HCT116 (cell line): ENCODE measurements at places on chromosomes 5 and 9. TPM values are rescaled to one million over a fixed set of nuclear protein-coding genes. Genes with fewer than 3 reads are reported as not detected.

The CCNG1 gene
- total RNA-seq = 176 TPM

The ASPN gene
- total RNA-seq = not detected

The OR2K2 gene
- total RNA-seq = not detected

The SEMA4D gene
- 32.0 TPM for total RNA-seq

The NUDT12 gene
- total RNA-seq = 15.8 TPM

The PLPP6 gene
- total RNA-seq = 5.0 TPM

The PTPRD gene
- 0.02 TPM for total RNA-seq

The HK3 gene
- 0.30 TPM for total RNA-seq

The SLCO4C1 gene
- 0.12 TPM for total RNA-seq

The TRPM6 gene
- 0.44 TPM for total RNA-seq

The CMYA5 gene
- 0.22 TPM for total RNA-seq

The C9orf153 gene
- not detected for total RNA-seq

- no peak for DNase-seq
Observed at GRCh38 chr5:138460032-138460693, 5.1 kb upstream of the EGR1 start.

DNA sequence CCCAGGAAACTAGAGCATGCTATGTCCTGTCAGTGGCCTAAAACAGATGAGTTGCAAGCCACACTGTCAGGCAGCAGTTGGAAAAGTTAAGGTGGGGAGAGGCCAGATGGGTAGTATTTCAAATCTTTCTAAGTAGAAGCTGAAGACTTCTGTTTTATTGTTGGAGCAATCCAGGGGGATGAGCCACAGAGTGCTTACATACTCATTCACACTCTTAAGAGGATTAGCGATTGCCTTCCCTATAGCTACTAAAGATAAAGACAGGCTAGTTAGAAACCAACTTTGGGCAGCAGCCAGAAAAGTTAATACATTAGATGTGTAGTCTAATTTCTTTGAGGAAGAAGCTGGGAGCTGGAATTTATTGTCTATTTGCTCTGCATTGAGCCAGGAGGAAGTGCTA is 61.7 kb upstream of the ELAVL2 start:
- DNase-seq = no peak

GRCh38 chr9:133571391-133571890 is 36.9 kb downstream of the ADAMTSL2 start:
- no peak for DNase-seq

DNA sequence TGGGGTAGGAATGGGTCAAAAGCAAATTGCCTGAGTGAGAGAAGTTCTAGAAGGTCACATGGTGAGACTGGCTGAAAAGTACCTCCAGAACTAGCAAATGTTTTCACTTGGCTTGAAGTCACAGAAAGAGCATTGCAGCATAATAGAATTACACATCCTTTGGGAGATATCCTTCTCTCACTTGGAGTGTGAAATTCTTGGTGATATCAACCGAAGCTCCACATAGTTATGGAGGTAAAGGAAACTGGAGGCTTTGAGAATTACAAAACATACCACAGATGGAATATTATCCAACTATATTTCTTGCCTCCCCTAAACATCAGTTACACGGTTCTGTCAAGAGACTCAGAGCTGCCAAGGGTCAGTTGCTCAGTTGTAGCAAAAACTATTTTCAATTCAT is 182.4 kb downstream of the SEMA5A start:
- DNase-seq = no peak

DNA sequence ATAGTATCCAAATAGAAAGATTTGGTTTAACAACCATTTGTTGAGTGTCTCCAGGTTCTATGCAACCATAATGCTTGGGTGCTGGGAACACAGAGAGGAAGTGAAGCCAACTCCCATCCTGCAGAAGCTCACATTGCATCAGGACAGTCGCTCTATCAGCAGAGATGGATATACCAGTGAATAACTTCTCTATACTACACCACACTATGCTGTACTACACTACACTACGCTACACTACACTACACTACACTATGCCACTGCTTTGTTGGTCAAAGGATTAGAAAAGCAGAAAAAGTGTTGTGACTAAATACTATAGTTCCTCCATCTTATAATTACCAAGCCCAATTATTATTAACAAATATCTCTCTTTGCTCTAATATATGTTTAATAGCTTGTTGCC is 89.2 kb upstream of the PRRC1 start:
- no peak for DNase-seq

DNA sequence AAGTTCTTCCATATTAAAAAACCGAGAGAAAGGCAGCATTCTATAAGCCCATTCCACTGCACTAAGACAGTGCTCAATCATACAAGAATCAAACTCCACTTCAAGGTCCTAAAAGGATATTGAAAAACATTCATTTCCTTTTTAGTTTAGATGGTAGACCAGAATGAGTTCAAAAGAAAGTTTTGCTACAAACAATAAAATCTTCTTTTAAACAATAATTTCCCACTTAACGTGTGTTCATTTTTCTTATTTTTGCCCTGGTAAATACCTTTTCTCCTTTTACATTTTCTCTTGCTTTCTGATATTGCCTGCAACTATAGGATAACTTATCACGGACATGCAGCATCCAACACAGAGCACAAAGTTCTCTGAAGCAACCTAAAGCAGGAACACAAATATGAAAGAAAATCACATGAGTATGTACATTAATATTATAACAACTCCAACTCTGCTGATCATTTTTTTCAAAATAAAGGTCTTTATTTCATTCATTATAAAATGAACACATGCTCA is 61.7 kb downstream of the CPLANE1 start:
- DNase-seq = no peak

GRCh38 chr9:121360601-121361374 is 9.3 kb downstream of the STOM start:
- no peak for DNase-seq

DNA sequence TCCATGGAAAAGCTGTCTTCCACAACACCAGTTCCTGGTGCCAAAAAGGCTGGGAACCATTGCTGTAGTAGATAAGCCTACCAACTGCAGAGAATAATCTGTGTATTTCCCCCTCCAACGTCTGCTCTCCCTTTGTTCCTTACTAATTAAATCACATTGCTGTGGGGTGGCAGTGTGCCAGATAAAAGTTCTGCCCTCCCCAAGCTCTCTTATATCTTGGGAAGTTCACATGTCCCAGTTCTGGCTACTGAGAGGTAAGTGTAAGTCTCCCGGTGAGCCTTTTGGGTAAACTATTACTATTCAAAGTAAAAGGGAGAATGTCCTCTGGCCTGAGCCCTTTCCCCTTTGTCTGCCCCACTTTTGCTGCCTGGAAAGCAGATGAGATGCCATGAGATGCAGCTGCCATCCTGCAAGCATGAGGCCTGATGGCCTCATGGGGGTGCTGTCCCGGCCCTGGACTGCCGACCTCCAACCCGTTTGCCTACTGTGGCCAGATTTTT is 14.7 kb downstream of the ENC1 start:
- no peak for DNase-seq

DNA sequence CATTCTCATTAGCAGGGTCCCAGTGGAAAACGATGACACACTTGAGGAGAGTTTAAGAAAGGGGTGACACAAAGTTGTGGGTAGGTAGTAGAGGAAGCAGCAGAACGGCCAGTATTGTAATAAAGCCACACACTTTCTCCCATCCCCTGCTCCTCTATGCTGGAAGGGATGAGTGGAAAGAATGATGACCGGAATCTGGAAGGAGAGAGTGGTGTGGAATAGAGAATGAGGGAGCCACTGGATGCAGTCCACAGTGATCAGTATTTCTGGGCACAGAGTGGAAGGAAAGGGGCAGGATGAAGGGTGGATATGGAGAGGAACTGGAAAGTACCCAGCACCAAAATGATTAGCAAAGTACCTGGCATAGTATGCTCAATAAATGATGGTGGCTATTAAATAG is 133.8 kb upstream of the DAB2 start:
- DNase-seq = no peak

DNA sequence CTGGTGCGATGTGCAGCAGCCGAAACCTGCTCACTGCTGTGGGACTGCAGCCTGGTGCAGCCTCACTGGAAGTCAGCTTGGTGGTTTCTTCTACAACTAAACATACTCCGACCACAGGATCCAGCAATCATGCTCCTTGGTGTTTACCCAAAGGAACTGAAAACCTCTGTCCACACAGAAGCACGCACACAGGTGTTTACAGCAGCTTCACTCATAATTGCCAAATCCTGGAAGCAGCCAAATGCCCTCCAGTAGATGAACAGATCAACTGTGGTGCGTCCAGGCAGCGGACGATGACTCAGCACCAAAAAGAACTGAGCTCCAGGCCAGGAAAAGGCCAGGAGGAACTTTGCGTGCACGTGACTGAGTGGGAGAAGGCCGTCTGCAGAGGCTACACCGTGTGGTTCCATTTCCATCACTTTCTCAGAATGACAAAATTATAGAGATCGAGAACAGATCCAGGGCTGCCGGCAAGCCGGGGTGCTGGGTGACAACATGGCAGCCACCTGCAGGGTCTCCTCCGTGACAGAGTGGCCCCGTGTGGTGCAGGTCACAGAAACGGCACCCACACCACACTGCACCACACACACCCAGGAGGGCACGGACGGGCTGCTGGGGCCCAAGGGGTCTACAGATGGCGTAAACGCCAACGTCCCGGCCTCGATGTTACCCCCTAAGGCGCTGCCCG is 23.1 kb upstream of the NSMF start:
- DNase-seq = no peak

GRCh38 chr5:38347896-38348295 is 89.5 kb downstream of the EGFLAM start:
- DNase-seq = no peak

DNA sequence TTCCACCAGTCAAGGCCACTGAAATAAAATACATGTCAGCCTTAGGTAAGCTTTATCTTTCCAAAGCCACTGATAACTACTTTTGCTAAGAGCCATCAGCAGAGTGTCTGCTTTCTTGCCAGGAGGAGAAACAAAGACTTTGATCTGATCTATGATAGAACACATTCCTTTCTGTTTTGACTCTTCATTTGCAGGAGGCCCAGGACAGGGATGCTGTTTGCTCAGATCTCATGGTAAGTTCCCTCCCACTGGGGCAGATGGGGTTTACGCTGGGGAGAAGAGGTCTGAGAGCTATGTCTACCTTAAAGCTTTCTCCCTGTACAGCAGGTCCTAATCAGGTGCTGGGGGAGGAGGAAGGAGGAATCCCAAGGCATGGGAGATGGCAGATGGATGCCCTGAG is 497.6 kb downstream of the NTRK2 start:
- no peak for DNase-seq

GRCh38 chr9:134320868-134321471 is 5.3 kb upstream of the RXRA start:
- DNase-seq = no peak

GRCh38 chr5:55173687-55174230 is 782 bp upstream of the CDC20B start:
- DNase-seq = no peak

- DNase-seq = no peak
Observed at GRCh38 chr5:73314395-73315257, 134.0 kb downstream of the FOXD1 start.

- no peak for DNase-seq
Observed at GRCh38 chr9:114968671-114969070, 38.3 kb upstream of the TNFSF8 start.

DNA sequence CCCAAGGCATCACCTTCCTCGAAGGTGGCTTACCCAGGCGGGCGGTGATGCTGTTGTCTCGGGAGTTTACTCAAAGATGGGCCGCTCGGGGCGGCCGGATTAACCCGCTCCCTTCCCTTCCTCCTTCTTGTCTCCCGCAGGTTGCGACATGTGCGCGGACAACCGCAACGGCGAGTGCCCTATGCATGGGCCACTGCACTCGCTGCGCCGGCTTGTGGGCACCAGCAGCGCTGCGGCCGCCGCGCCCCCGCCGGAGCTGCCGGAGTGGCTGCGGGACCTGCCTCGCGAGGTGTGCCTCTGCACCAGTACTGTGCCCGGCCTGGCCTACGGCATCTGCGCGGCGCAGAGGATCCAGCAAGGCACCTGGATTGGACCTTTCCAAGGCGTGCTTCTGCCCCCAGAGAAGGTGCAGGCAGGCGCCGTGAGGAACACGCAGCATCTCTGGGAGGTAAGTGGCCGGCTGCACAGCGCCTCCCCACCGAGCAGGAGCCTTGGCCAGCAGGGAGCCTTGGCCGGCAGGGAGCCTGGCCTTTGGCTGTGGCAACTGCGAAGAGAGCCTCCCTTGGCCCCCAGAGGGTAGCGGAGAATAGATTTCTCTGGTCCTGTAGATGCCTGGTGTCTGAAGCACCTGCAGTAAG is 10.6 kb downstream of the PRDM6 start:
- DNase-seq = peak; percentile 12

DNA sequence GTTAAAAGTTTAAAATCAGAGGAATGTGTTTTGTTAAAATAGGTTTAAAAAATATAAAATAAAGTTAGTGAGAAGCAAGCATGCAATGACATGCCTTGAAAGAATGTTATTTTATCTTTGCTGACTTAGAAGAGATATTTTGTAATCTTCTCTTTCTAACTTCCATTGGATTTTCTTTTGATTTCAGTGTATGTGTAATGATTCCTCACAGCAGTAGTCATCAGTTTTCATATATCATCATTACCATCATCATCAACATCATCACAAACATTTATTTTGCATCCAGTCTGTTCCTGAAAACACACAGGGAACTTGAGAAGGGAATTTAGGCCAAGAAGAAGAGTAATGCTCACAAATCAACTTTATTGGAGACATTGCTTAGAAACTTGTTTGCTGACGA is 699.6 kb downstream of the TAF11L14 start:
- DNase-seq = no peak

- no peak for DNase-seq
Observed at GRCh38 chr5:168372356-168372946, 81.0 kb downstream of the WWC1 start.

- DNase-seq = peak; percentile 6
Observed at GRCh38 chr9:2132484-2133082, 117.4 kb downstream of the SMARCA2 start.

- no peak for DNase-seq
Observed at GRCh38 chr9:127853312-127854183, 910 bp downstream of the ENG start.

DNA sequence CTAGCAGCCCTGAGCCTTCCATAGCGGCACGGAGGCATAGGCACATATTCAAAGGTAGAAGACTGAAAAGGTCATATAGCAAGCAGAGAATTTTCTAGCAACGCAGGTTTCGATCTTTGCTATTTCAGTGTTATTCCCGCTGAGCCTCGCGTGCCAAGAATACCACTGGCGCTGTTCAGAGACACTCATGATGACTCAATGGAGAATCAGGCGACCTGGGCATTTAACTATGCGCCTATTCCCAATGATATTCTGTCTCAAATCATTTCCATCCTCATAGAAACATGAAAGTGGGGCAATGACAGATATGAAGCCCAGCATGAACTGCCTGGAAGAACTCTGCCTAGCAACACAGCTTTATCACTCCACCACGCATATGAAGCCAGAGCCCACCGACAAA is 59.9 kb downstream of the EFNA5 start:
- no peak for DNase-seq

- no peak for DNase-seq
Observed at GRCh38 chr9:79637177-79637925, 65.6 kb downstream of the TLE4 start.

- no peak for DNase-seq
Observed at GRCh38 chr9:7976167-7976755, 176.7 kb upstream of the DMAC1 start.
